Fibroblast of pulmonary artery (primary cell): ENCODE measurements at places on chromosomes 12 and 14.

- no peak for DNase-seq
These were observed 10.6 kb upstream of the KITLG start for GRCh38 chr12:88590851-88591250.

GRCh38 chr14:104150136-104151025, 12.0 kb downstream of the KIF26A start:
- peak; percentile 4 for DNase-seq

GRCh38 chr12:39935839-39936238, 170.0 kb downstream of the SLC2A13 start:
- no peak for DNase-seq

- DNase-seq, result no peak
These were observed 72.7 kb downstream of the MNAT1 start for GRCh38 chr14:60807247-60807646.

- DNase-seq, result peak; percentile 41
These were observed 37.3 kb upstream of the RCOR1 start for GRCh38 chr14:102554821-102555819.

GRCh38 chr14:64671591-64671990, 32.6 kb upstream of the PLEKHG3 start:
- peak; percentile 83 for DNase-seq

DNA sequence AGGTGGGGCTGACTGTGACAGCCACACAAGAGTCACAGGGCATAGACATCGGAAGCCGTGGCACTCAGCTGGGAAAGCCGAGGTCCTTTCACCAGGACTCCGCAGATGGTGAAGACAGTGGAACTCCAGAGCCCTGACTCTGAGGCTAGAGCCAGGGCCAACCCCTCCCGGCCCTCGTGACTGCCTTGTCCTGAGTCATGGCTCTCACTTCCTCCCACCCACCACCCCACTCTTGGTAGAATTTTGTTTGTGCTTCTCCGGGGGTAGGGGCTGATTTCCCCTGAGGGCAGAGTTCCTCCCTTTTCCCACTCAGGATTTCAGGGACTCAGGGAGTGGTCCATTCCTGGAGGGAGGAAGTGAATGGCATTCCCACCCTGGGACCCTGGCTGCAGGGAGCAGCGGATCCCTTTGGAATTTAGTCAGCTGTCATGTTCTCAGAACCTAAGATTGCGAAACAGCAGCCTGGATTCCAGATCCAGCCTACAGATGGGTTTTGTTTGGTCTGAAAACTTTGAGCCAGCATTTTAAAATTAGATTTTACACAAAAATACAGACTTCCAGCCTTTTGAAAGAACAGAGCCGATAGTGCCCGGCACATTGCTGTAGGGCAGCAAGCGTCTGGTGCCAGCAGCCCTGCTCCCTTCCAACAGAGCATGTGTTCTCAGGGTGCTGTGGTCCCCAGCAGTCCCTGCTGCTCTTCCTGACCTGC, 50.7 kb downstream of the TPCN1 start:
- peak; percentile 93 for DNase-seq

DNA sequence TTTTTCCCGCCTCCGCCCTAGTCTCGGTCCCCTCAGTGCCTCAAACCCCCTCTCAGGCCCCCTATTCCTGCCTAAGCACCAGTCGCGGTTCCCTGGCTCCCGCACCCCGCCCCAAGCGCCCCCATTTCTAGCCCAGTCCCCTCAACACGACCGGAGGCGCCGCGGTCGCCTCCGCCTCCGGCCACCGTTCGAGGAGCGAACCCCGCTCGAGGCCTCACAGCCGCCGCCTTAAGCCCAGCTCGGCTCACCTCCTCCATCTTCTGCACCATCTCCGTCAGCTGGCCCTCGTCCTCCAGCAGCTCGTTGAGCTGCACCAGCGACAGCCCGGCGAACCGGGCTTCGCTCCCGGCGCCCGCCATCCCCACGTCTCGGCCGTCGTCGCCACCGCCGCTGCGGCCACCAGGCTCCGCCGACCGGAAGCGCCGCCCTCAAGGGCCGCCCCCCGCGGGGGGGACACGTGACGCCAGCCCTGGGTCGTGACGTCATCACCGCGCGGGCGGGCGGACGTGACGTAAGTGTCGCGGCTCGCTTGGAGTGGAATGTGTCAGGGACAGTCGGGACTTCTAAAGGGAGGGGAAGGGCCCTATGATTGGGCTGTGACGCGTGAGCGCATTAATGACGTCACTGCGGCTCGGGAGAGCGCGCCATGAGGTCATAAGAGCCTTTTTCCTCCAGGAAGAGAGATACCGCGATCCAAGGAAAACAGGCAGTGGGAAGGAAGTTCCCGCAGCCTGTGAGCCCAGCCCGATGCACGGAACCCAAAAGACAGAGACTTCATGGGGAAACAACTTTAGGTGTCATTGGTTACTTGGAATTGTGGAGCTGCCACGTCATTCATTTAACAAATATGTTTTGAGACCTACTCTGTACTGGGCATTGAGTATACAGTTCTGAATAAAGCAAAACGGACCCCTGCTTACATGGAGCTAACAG, at the start of gene VPS37B:
Gene VPS37B (minus strand): TSS at position 421 of the 933 bp plus-strand sequence. CDS start 62 bp downstream, at position 359.
- peak; percentile 90 for DNase-seq

DNA sequence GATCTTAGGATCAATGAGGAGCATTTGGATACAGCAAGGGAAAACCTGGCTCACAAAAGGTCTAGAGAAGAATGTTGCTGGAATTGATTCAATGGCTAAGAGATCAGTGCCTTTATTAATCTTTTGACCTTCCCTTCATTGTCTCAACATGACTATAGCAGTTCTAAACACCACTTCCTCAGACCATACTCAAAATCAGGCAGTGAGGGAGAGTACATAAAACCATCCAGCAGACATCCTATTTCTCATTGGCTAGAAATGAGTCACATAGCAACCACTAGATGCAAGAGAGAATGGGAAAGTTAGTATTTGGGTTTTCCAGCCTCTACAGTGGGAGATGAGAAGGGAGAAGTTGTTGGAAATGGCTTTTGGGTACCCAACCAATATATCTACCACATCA, 151.4 kb upstream of the NUDT4 start:
- peak; percentile 11 for DNase-seq
